ELR (cell line): ENCODE measurements at places on chromosomes 3 and 15.

DNA sequence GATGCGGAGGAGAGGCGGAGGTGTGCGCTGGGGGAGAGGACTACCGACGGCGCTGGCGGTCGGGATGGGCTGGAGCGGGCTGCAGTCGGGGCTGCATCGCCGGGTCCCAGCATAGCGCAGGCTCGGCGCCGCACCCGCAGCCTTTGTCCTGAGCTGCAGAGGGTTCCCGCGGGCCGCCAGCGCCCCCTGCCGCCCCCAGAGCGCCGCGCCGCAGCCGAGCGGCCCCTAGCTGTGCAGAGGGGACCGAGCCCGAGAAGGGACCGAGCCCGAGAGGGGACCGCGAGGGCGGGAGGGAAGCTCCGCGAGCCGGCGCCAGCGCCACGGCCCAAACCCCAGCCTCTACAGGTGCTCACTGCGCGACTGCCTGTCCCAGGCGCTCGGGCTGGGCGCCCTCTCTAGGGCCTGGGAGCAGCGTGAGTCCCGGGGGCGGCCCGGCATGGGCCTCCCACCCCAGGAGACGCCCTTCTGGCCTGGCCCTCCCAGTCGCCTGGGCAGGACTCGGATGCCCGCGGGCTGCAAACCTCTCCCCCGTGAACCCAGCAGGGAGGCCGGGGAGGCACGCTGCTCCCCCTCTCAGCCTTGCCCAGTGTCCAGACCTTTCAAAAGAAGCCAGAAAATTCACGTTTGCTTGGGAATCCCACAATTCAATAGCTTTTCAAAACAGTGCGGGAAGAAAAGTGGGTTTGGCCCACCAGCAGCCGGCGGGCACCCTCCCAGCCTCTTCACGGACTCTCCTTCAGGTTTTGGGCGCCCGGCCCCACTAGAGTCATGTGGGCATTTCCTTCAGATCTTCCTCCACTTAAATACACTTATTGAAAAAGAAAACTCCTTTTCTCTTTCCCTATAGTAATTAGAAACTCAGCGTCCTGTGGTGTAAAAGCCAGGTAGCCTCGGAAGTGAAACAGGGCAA is 134.7 kb downstream of the TPRA1 start:
- DNase-seq, result peak; percentile 71

- DNase-seq, result no peak
Observed at GRCh38 chr3:169171739-169172138, 491.8 kb downstream of the MECOM start.

DNA sequence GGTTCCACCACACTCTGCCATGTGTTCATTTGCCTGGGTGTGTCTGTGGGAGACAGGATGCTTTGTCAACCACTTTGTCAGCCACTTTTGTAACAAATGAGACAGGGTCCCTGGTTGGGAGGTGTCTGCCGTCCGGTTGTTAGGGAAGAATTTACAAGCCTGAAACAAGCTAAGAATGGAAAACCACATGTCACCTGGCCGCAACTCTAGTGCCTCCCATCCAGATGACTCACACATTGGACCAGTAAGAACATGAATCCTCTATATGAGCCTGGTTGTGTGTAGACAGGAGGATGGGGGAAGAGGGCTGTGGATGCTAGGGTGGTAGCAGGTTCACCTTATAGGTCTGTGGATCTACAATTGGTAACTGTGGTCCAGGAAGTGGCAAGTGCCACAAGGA is 335.3 kb downstream of the CLSTN2 start:
- no peak for DNase-seq

- no peak for DNase-seq
Observed at GRCh38 chr15:72865486-72865885, 81.9 kb upstream of the ADPGK start.

DNA sequence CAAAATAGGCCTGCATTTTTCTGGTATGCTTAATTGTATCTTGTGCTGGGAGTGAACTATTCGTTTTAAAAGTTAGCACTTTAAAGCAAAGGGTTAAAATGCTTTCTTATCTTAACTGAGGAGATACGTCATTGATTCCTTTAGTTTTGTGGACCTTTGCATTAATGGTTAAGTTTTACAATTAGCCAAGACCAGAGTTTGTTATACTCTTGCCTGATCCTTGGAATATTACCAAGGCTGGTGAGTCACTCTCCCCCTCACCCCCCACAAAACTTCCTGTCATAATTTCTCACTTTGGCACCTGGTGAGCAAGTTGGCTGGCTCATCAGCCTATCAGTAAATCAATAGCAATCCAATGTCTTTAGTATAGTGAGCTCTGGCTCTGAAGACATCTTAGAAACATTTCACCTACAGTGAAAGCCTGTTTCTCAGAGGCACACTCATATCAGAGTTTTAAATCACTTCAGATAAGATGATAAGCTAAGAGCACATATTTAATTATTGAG is 26.7 kb downstream of the SLC2A2 start:
- DNase-seq, result peak; percentile 94

DNA sequence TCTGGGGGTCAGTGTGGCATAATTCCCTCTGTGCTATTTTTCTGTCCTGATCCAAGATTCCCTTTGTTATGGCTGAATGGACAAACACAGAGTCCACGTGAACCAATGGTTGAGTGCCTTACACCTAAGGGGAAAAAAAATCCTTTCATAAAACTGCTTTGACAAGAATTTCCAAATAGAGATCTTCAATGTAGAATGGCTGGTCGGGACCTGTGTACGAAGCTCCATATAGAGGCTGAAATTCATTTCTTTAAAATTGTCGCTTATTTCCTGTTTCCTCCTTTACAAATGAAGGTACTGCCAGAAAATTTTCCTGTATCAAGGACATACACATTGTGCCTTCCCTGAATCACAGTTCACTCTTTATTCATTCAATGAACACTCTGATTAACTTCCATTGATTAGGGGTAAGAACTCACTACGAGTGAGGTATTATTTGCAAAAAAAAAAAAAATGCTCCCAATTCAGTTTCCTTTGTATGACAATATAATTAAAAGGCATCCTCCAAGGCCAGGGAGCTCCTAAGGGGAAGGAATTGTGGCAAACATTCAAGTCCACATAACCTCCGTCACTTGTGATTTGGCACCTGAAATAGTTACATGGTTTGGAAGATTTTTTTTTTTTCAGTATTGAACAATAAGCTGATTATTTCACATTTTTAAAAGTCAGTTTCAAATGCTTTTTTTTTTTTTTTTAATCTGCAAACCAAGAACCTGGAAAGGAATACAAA is 293.8 kb downstream of the MEX3B start:
- DNase-seq, result no peak

GRCh38 chr3:152241142-152242017 is 27.3 kb upstream of the MBNL1 start:
- DNase-seq, result no peak

GRCh38 chr3:141788149-141788548 is 24.9 kb downstream of the GRK7 start:
- DNase-seq, result no peak

GRCh38 chr15:63028442-63029110 is 14.0 kb upstream of the TPM1 start:
- DNase-seq, result no peak

- DNase-seq, result no peak
Observed at GRCh38 chr3:131801566-131801965, 233.2 kb downstream of the CPNE4 start.

DNA sequence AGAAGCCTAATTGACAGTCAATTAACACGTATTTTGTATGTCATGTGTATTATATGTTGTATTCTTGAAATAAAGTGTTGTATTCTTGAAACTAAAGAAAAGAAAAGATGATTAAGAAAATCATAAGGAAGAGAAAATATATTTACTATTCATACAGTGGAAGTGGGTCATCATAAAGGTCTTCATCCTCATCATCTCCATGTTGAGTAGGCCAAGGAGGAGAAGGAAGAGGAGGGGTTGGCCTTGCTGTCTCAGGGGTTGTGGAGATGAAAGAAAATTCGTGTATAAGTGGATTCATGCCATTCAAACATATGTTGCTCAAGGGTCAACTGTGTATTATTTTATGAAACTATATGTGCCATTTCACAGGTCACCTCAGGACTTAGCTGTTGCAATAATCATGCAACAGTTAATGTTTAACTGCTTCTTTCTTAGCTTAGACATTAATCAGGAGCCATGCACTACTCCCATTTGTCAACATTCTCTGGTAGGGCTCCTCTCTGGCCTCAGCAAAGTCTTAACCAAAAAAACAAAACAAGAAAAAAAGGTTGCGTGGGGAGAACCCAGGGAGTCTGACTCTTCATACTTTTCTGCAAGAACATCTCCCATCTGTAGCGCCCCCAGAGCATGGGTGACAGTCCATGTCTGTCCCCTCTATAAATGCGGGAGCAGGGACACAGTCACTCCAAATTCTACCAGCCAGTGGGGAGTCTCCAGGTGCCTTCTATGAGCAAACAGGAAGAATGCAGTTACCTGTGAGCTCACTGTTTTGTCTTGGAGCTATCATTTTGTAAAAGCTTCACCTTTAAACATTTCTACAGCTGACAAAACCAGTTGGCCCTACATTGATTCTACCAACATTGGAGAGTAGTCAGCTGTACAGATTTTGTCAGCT is 19.9 kb upstream of the LRRC2 start:
- no peak for DNase-seq

GRCh38 chr3:14451844-14452739 is 49.7 kb downstream of the SLC6A6 start:
- DNase-seq, result peak; percentile 92

DNA sequence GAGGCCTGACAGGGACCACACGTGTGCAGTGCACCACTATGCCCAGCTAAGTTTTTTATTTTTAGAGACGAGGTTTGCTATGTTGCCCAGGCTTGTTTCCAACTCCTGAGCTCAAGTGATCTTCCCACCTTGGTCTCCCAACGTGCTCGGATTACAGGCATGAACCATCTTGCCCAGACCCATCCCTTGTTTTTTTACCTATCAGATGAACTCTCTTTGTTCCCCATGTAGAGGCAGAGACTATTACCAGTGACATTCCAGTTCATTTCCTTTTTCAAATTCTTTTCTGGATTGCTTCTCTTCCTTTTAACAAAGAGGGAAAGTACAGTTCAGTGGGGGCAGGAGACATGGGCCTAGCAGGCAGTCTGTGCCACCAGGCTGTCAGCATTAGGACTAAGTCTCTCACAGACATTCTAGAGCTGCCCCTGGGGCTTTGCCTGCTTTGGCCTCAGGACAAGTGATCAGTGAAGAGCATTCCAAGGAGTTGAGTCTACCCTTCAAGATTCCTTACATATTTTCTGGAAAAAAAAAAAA is 103.5 kb upstream of the SLC7A14 start:
- DNase-seq, result peak; percentile 98

- DNase-seq, result no peak
Observed at GRCh38 chr3:188154809-188155574, 1.0 kb downstream of the LPP start.
